Subcutaneous adipose tissue (tissue), 4 donors: ENCODE measurements at places on chromosomes 7 and 10. TPM values are rescaled to one million over a fixed set of nuclear protein-coding genes. Genes with fewer than 3 reads are reported as not detected.

Gene RBP3
- total RNA-seq, result not detected

Gene OR2A1
- not detected for total RNA-seq

Gene VSTM2A
- total RNA-seq, result not detected

Gene CCL24
- 9.3 TPM for total RNA-seq

Gene ACSL5
- 33.1 TPM for total RNA-seq

Gene PITRM1
- total RNA-seq, result 74.9 TPM

Gene XRCC2
- total RNA-seq, result 0.33 TPM

Gene PRSS37
- total RNA-seq, result not detected

Gene CNPY1
- not detected for total RNA-seq

Gene NUDCD3
- total RNA-seq, result 31.3 TPM

Gene TAF3
- 5.6 TPM for total RNA-seq

Gene SPDYE6
- total RNA-seq, result not detected

Gene KNDC1
- total RNA-seq, result not detected

Gene ZNF503
- total RNA-seq, result 5.3 TPM

Gene CPXM2
- total RNA-seq, result 11.7 TPM

Gene RET
- 0.19 TPM for total RNA-seq

Gene KIF11
- total RNA-seq, result 0.94 TPM

Gene GIMAP4
- 43.9 TPM for total RNA-seq

Gene TRA2A
- 51.1 TPM for total RNA-seq

Gene LIPK
- not detected for total RNA-seq

Gene C10orf143
- 1.1 TPM for total RNA-seq

Gene MMP21
- 0.51 TPM for total RNA-seq

Gene PROSER2
- 3.4 TPM for total RNA-seq

Gene LMBR1
- total RNA-seq, result 79.9 TPM

Gene MYH16
- total RNA-seq, result not detected

Gene COL17A1
- total RNA-seq, result not detected

Gene CCDC7
- 11.0 TPM for total RNA-seq

Gene PGAM2
- total RNA-seq, result 4.3 TPM

Gene FAM25C
- not detected for total RNA-seq

Gene CALML3
- not detected for total RNA-seq

Gene RAMP3
- 24.6 TPM for total RNA-seq

Gene NHLRC2
- 25.0 TPM for total RNA-seq

Gene LRRN3
- total RNA-seq, result 1.7 TPM

Gene ANKRD61
- not detected for total RNA-seq

Gene COL13A1
- total RNA-seq, result not detected

Gene RNF133
- 2.4 TPM for total RNA-seq

Gene ANKRD7
- total RNA-seq, result not detected

Gene SPDYE5
- not detected for total RNA-seq

Gene AOC1
- not detected for total RNA-seq

Gene ITPRID1
- not detected for total RNA-seq

Gene IFIT1B
- not detected for total RNA-seq

Gene NAT16
- total RNA-seq, result not detected

Gene NEUROG3
- total RNA-seq, result not detected

Gene CHCHD1
- total RNA-seq, result 61.0 TPM

Gene AZGP1
- total RNA-seq, result 411 TPM

Gene ELFN1
- total RNA-seq, result 0.51 TPM

Gene GRM3
- total RNA-seq, result not detected

Gene POLR2J3
- 10.7 TPM for total RNA-seq

Gene RBM33
- 40.8 TPM for total RNA-seq

Gene FOXP2
- total RNA-seq, result 11.3 TPM

Gene CLDN4
- not detected for total RNA-seq
